Osteocyte (in vitro differentiated cells): ENCODE measurements at places on chromosomes 11 and 22. TPM values are rescaled to one million over a fixed set of nuclear protein-coding genes. Genes with fewer than 3 reads are reported as not detected.

DNA sequence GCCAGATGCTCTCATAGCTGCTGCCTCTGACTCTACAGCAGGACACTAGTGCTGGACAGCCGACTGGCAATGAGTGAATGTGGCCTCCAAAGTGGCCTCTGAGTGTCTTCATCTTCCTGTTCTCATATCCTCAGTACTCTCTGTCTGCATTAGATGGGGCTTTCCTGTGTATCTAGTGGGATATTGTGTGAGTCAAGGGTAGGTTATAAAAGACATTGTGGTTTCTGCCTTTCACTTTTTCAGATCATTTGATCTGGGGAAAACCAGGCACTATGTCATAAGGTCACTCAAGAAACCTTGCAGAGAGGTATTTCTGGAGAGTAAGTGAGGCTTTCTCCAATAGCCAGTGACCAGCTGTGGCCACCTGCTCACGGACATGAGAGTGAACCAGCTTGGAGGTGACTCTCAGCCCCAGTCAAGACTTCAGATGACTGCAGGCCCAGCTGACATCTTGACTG, 333.6 kb upstream of the NCAM1 start:
- H3K36me3 ChIP-seq: no peaks in the 10 kb centered on the region
- no peak overlapping the region for H3K4me3 ChIP-seq

GRCh38 chr11:68845351-68846002, 3.8 kb upstream of the CPT1A start:
- peaks cover 2% of the 10 kb centered on the region for H3K36me3 ChIP-seq
- H3K27ac ChIP-seq: no peak overlapping the region
- no peak for DNase-seq
- no peak overlapping the region for H3K4me3 ChIP-seq

MUC6 gene
- not detected in 2 replicates for total RNA-seq

- no peaks in the 10 kb centered on the region for H3K36me3 ChIP-seq
- peaks cover 27% of the 10 kb centered on the region for H3K4me1 ChIP-seq
- H3K27ac ChIP-seq: no peak overlapping the region
- no peaks in the 10 kb centered on the region for H3K27me3 ChIP-seq
- no peak overlapping the region for H3K4me3 ChIP-seq
These were observed 9.3 kb downstream of the SLC37A2 start for GRCh38 chr11:125072218-125072960.

SEPTIN3 gene
- total RNA-seq: 0.42 and 0.46 TPM in 2 replicates

MYRF gene
- 0.43 and 0.47 TPM in 2 replicates for total RNA-seq

DNA sequence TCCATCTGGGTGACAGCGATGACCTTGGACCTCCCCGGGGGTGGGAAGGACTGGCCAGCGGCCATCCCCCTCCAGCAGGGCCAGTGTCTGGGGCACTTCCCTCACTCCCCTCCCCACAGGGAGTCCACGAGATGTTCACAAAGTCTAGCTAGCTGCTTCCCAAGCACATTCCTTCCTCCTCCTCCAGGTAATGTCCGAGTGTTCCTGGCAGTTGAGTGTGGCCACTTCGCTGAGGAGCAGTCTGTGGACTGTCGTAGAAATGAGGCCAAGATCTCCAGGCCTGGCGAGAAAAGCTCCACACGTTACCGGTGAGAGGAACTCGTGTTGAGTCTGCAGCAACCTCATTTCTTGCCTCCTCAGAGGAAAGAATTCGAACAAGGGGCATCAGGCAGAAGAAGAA, 425.5 kb downstream of the BRD1 start:
- H3K4me3 ChIP-seq: no peak overlapping the region
- H3K36me3 ChIP-seq: no peaks in the 10 kb centered on the region
- DNase-seq: peak; percentile 60
- peak overlapping the region; percentile 31 for H3K27ac ChIP-seq

DNA sequence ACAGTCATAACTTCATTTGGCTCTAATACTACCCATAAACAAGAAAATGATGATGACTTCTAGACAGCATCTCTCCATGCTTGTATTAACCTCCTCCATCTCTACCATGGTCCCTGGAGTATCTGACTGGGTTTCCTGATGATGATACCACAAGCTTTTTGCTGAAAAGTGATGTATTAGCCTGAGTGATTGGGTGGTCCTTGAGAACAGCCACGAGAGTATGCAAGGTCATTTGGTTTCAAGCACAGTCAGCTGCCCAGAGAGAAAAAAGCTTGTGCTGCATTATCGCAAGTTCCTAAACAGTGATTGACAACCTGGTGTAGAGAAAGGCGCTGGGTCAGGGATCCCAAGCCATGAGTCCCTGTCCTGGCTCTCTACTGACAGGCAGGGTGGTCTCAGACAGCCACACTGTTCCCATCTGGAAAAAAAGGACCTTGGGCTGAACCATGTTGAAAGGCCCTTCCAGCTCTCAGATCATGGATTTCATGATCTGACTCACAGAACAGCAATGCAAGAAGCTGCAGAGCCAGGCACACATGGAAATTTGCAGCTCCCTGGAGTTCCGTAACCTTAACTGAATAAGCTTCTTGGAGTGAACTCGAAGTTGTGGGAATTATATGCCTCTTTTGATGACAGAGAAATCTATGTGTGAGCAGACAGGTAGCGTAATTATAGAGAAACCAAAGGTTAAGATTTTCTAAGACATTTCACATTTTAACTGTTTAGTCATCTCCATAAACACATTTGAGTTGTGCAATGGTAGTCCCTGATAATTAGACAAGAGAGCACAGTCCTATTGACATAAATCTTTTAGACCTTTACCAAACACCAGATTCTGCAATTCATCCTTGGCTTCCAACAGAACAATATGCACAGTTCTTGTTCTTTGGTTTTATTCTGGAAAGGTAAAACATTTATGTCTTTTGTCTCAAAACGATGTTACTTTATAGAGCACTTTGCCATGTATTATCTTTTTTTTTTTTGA, 54.1 kb upstream of the UBASH3B start:
- H3K4me3 ChIP-seq: no peak overlapping the region
- H3K4me1 ChIP-seq: peaks cover 1% of the 10 kb centered on the region
- no peak for DNase-seq

DNA sequence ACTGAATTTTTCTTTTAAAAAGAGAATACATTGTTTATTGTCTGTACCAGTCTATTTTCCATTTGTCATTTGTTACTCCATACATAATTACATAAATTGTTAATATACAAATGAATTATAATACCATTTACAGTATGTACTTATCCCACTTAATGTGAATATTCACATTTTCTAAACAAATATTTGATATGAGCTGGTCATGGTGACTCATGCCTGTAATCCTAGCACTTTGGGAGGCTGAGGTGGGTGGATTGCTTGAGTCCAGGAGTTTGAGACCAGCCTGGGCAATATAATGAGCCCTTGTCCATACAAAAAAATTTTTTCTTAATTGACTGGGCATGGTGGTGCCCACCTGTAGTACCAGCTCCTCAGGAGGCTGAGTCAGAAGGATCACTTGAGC, 6.8 kb downstream of the SC5D start:
- peaks cover 9% of the 10 kb centered on the region for H3K4me1 ChIP-seq
- H3K27me3 ChIP-seq: no peaks in the 10 kb centered on the region
- H3K36me3 ChIP-seq: peaks cover 5% of the 10 kb centered on the region
- H3K27ac ChIP-seq: no peak overlapping the region
- no peak for DNase-seq

DNA sequence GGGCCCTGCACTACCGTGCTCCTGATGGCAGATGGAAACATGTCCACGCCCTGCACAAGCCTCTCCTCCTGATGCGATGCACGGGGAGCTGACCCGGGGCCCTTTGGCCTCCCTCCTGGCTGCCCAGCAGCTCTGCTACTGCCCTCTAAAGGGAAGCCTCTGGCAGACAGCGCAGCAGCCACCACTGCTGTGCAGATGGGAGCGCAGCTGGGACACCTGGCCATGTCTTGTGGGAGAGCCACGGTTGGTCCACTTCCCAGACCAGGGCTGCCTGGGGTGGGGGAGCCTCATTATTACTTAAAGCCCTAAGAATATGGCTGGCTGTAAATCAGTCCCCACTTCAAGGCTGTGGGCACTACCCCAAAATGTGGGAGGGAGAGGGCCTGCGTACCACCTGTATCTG, 38.3 kb downstream of the TBX1 start:
- DNase-seq: no peak
- peaks cover 2% of the 10 kb centered on the region for H3K36me3 ChIP-seq
- H3K4me3 ChIP-seq: no peak overlapping the region
- H3K4me1 ChIP-seq: peaks cover 25% of the 10 kb centered on the region

- H3K27me3 ChIP-seq: no peaks in the 10 kb centered on the region
- H3K4me1 ChIP-seq: peaks cover 68% of the 10 kb centered on the region
- H3K36me3 ChIP-seq: peaks cover 6% of the 10 kb centered on the region
- no peak for DNase-seq
- H3K4me3 ChIP-seq: no peak overlapping the region
- peak overlapping the region; percentile 27 for H3K27ac ChIP-seq
These were observed 18.1 kb downstream of the PACSIN2 start for GRCh38 chr22:42996646-42997365.

APOA5 gene
- not detected in 2 replicates for total RNA-seq
